Head of caudate nucleus (tissue), 42 donors: ENCODE measurements at places on chromosomes 16 and 17.
A peak's percentile ranks its signal among the peaks of the same experiment; 100 is the strongest.

DNA sequence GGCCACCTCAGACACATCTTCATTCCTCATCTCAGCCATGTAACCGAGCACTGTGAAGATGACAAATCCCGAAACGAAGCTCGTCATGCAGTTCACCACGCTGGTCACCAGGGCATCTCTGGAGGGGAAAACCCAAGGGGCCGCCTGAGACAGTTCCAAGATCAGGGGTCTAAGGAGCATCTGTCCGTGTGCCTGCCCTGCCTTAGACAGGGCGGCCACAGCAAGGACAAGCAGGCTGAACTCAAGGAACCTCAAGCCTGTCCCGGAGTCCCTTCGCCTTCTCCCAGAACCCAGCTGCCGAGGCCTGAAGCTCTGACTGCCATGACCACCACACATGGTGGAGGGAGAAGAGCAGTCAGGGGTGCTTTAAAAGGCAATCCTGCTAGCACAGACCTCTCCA lies 22.7 kb downstream of the SLC6A4 start:
- no peak for DNase-seq

DNA sequence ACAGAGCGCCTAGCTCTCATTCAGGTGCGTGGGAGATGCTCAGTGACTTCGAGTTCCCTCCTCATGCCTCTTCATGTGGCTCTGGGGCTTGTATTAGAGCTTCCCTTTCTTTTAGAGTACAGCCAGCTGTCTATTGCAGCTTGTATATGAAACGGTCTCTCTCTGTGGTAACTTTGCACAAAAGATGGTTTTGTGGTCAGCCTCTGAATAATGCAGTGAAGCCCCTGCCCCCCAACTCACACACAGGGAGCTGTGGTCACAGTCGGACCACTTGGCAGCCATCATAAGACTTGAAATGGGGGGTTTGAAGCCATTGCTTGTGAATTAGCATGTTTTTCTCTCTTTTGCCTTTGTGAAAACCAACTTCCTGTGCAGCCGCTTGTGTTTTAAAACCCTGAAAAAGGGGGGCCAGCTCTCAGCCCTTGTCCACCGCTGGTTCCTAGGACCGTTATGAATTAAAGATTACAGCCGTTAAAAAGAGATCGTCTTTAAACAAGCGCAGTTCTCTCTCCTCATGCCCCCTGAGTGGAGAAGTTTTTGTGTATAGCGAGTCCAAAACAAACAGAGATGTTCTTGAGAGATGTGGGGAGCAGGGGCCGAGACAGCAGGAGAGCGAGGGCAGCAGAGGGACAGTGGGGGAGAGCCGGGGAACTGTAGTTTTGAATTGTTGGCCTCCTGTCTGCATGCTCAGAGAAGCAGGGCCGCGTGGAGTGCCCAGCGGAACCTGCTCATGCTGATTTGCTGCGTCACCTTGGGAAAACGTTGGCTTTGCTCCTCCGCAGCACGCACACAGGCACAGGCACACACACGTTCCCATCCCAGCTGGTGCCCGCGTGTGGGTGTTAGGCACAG lies 199.0 kb downstream of the MSI2 start:
- peak; percentile 55 for DNase-seq

DNA sequence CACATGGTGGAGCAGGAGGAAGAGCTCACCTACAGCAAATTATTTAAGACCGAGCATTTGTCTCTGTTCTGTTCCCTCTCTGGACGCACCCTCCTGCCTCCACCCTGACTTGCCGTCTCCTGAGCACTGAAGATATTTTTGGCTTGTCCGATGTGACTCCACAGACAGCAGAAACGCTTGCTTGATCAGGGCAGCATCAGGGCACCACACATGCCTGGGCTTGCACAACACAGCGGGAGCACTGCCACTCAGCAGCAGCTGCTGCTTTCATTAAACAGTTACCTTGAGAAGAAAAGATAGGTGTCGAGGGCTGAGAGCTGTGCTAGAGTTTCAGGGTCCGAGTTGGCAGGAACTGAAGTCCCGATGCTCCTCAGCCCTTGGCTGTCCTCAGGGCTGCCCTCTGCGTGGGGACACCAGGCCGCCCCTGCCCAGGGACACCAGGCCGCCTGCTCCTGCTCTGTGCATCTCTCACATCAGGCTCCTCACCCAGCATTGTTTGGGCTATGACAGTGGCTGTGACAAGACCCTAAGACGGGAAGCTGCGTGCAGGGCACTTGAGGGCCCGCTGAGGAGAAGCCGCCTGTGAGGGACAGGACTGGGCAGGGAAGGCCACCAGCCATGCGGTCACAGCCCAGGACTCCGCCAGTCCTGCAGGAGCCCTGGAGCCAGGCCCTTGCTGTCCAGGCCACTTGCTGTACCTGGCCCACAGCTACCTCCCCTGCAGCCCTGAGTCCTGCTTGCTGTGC lies 21.3 kb upstream of the CDH15 start:
- DNase-seq: no peak

DNA sequence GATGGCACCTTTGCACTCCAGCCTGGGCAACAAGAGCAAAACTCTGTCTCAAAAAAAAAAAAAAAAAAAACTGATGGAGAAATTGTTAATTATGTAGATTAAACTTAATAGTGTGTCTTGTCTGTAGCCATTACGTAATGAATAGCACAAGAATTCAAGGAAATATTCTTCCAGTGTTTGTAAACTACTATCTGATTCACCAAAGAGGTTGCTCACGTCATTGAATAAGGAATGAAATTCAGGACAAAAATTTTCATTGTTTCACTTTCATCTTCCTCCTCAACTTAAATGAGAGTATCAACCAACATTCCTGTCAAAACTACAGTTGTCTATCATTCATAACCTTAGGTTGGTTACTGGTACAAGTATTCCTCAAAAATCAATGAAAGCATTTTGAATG lies 30.7 kb upstream of the MYO18A start:
- no peak for DNase-seq

- DNase-seq: no peak
Observed at GRCh38 chr17:9776911-9777310, 14.5 kb downstream of the DHRS7C start.

- DNase-seq: peak; percentile 74
Observed at GRCh38 chr17:79558091-79558900, 52.6 kb downstream of the RBFOX3 start.

GRCh38 chr17:18889658-18890057 lies 31.7 kb downstream of the PRPSAP2 start:
- DNase-seq: no peak
